Cardiac muscle cell (in vitro differentiated cells and primary cell): ENCODE measurements at places on chromosomes 5 and 9.

GRCh38 chr5:35443803-35444595, 173.7 kb upstream of the SPEF2 start:
- no peak for DNase-seq

GRCh38 chr9:116466271-116467235, 220.6 kb upstream of the TRIM32 start:
- no peak for DNase-seq

DNA sequence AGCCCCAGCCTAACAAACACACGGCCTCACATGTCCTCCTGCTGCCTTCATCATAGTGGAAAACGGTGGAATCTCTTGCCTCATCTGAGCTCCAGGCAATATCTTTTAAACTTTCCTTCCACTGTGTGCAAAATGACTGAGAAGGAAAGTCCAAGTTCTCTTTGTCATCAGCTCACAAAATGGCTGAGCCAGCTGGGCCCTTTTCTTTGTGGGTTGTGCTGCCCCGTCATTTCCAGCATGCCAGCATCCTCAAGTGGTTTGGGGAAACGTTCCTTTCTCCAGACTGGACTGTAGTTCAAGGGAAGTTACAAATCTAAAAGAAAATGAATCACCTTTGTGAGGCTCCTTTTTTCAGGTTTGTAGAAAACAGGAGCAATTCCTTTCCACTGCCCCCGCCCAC, 171.1 kb upstream of the FSTL4 start:
- DNase-seq, result no peak

- no peak for DNase-seq
These were observed 1141.1 kb upstream of the ACO1 start for GRCh38 chr9:31243386-31243785.

- DNase-seq, result no peak
These were observed 9.9 kb downstream of the PLPP7 start for GRCh38 chr9:131299346-131299960.

- DNase-seq, result no peak
These were observed 22.8 kb downstream of the MRPL36 start for GRCh38 chr5:1776831-1777230.

DNA sequence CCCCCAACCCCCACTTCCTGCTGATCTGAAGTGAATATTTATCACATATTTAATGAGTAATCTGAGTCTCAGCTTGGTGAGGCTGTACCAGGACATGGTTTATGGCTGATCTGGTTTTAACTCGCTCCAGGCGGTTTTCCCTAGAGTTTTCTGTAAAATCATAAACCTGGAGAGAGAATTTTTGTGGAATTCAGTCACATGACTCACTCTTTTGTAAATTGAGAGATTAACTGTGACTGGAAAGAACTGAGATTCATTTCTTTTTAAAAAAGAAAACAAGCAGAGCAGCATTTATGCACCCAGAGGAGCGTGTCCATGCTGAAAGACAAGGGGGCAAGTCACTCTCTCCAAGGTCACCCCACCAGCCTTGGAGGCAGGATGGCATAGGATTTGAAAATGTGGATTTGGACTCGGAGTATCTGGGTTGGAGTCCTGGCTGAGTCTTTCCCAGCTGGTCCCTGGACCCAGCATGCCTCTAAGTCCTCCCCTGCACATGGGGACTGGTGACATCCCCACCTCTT, 81.8 kb downstream of the ZNF618 start:
- no peak for DNase-seq

- DNase-seq, result no peak
These were observed 15.9 kb upstream of the SLC2A6 start for GRCh38 chr9:133494636-133495326.

- DNase-seq, result peak; percentile 41
These were observed 21.3 kb downstream of the TRMO start for GRCh38 chr9:97900738-97901565.

GRCh38 chr5:132422720-132423437, 53.4 kb downstream of the SLC22A5 start:
- no peak for DNase-seq

DNA sequence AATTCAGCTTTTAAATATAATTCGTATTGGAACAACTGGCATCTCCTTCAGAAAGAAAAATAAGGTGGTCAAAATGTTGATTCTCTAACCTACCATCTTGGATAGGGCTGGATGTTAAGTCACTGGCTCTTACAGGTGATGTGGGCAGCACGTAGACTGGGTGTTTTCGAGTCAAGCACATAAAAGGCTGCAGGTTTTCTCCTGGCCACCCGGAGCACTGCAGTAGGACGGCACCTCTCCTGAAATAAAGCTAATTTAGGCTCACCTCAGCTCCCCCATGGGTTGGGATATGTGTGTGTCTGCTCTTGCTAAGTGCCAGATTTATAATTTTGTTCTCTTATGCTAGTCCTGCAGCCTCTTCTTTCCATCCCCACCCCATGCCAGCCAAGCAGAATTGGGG, 80.3 kb downstream of the IQGAP2 start:
- no peak for DNase-seq

DNA sequence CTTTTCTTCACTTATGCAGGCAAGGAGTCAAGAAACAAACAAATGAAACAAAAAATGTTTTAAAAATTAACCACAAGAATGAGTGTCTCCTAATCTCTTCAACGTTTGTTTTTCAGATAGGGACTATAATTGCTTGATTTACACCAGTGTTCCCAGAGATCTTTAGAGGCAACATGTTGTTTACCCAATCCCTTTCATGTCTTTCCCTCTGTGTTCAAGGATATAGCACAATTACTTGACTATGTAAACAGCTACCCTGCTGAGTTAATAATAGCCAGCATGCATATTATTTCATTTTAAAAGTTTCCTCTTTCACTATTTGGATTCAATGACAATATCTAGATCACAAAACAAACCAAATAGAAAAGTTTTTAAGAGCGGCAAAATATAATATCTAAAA, 25.1 kb upstream of the SHISAL2B start:
- no peak for DNase-seq

DNA sequence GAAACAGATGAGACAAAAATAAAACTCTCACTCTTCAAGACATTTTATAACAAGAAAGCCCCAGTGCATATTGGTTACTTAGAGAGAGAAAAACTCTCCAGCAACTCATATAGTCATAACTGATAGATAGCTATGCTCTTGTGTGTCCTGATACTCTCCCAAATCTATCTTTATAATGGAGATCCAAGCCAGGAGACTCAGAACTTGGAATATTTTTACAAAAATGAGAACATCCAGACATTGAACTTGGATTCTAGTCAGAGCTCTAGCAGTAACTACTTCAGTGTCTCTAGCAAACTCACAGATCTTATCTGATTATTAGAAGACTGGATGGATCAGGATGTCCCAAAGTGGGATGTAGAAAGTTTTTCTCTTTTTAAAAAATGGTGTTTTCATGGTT, 412.7 kb upstream of the BRINP1 start:
- no peak for DNase-seq

DNA sequence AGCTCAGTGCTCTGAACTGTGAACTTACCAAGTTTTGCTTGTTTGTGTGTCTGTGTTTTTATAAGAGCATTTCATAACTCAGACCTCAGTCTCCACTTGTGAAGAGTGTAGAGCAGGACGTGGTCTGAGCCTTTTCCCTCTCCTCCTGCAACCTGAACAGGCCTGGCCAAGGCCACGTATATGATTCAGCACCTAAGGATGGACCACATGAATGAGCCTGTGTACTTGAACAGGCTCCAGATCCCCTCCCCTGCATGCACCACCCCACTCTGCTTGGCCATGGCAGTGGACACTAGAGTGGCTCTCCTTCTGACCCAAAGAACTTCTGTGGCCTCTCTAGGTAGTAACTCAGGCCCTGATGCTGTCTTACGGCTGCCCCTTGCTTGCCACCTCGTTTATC, 125.9 kb upstream of the FSTL4 start:
- DNase-seq, result no peak

- no peak for DNase-seq
These were observed 290.4 kb upstream of the PDE4D start for GRCh38 chr5:60183881-60184280.

GRCh38 chr5:136031711-136032110, 2.9 kb downstream of the TGFBI start:
- no peak for DNase-seq

DNA sequence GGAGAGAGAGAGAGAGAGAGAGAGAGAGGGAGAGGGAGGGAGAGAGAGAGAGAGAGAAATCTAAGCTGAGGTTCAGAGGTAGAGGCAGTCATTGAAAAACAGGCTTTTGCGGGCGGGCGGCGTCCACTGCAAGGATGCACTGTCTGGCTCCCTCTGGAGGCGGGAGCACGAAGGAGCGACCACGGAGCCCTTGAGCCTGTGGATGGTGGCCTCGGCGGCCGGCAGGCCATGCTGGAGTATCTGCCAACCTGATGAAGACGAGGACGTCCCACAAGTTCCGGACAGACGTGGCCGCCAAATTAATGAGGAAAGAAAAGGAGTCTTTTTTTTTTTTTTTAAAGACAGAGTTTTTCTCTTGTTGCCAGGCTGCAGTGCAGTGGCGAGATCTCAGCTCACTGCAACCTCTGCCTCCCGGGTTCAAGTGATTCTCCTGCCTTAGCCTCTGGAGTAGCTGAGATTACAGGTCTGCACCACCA, 2.2 kb upstream of the CCDC125 start:
- peak; percentile 88 for DNase-seq

DNA sequence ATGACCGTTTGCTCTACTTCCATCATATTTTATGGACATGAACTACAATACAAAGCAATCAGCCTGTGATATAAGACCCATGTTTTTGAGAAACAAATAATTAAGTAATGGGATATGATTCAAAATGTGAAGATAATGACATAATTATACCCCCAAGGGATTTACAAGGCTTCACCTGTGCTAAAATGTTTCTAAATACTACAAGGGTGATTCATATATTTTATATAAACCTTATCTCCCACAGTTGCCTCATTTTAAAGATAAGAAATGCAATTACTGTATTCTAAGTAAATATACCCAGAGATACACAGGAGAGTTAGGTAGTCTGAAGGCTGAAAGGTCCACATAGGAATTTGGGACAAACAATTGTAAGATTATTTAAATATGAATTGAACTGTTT, 662.0 kb upstream of the CHD1 start:
- DNase-seq, result no peak

- no peak for DNase-seq
These were observed 52.4 kb upstream of the PWWP2A start for GRCh38 chr5:160171666-160172065.

GRCh38 chr5:59246145-59246869, 647.2 kb downstream of the PDE4D start:
- peak; percentile 8 for DNase-seq

DNA sequence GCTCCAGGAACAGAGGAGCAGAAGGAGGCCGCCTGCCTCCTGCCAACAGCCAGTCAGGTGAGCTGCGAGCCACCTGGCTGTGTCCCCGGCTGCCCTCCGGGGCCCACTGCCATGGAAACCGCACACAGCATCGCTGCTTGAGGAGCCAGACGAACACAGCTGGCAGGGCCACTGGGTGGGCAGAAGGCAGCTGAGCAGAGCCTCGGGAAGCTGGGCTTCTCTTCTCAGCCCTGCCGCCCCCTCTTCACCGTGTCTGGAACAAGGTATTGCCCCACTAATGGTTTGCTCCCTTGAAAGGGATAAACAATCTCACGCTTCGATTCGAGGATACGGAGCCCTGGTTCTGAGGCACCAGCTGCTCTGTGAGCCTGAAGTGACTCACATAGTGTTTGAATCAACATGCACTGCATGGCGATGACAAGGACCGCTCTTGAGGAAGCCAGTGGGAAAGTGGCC, 63.7 kb upstream of the RUFY1 start:
- DNase-seq, result peak; percentile 72

DNA sequence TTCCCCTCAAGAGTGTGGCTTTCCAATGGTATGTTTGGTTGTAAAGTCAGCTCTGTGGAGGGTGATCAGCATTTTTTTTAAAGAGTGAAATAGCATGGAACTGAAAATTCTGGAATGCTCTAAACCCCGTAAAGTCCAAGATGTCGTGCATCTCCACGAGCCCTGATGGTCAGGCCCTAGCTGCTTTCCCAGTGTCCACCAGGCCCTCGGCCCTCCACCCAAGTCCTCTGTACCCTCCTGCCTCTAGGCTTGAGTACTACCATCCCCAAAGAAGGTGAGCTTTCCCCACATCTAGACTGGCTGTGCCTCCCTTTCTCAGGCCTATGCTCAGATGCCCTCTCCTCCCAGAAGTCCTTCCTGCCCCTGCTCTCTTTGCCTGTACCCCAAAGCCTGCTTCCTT, 280.3 kb downstream of the GADD45G start:
- no peak for DNase-seq

DNA sequence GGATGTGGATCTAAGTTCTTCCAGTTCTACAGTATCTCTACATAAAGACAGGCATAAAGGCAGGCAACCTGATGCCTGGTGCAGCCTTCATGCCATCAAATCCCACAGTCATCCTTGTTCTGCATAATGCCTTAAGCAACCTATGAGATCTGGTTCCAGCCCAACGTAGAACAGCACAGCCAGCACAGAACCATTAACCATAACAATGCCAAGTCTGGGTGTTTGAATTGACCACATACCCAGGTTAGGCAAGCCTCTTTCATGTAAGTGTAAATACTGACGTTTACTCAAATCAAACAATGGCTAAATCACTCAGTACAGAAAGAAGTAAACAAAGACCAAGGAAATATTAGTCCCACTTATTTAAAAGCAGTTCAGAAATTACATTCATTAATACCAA, 195.0 kb downstream of the ADAMTSL1 start:
- no peak for DNase-seq

- DNase-seq, result no peak
These were observed 36.3 kb downstream of the ELAVL2 start for GRCh38 chr9:23789529-23790254.

- peak; percentile 21 for DNase-seq
These were observed 17.6 kb upstream of the LCP2 start for GRCh38 chr5:170315154-170315553.

DNA sequence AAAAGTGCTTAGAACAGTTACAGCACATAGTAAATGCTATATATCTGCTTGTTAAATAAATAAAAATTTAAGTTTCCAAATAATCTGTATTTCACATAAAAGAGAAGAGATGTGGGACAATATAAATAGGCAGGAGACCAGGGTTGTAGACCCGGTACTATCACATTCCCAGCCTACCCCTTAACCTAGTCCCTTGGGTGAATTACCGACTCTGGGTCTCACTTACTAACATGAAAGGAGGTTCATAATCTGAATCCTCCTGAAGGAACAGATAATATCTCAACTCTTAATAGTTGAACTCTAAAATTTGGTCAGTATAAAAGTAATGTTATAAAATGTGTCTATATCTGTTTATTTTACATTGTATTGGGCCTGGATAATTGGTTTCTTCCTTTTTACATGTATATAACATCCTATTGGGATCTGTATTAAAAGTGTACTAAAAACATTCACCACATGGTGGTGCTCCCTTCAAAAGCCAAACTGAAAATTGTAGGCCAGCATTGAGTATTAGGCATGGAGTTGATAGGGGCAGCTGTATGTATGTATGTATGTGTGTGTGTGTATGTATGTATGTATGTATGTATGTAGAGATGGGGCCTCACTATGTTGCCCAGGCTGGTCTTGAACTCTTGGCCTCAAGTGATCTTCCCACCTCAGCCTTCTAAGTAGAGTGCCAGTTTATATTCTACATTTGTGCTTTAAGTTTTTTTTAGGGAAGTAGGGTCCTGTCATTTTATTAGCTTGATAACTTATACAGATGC, 64.2 kb upstream of the ABL1 start:
- peak; percentile 62 for DNase-seq
